Aorta (tissue), 5 donors: ENCODE measurements at places on chromosomes 7 and 10. TPM values are rescaled to one million over a fixed set of nuclear protein-coding genes. Genes with fewer than 3 reads are reported as not detected.

DNA sequence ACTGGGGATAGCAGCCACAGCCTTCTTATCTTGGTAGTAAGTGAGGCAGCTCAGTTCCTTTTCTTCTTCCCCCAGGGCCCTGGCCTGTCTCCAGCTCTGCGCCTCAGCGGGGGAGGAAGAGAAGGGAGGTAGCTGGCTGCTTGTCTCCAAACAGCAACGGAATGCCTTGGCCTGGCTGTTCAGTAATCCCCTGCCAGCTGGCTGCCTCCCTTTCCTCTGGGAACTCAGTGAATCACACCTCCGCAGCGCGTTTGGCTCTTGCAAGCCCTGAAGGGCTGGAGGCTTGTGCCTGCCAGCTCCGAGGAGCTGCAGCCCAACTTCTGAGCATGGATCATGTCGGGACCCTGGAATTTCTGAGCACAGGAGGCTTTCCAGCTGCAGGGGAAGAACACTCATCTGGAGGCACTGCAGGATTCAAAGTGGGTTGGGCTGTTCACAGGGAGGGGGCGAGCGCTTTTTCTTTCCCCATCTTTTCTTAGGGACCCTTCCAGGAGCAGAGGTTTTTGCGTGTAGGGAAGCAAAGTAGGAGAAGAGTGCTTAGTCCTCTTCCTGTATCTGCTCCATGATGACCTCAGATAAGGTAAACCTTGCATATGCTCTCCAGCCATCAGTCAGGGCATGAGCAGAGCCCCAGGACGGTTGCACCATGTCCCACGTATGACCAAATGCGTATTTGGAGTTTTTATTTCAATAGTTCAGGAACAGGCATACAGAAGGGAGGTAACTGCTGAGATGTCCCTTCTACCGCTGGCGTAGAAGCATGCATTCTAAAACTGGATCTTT, 253.2 kb upstream of the INHBA start:
- DNase-seq = peak; percentile 98

GRCh38 chr10:497898-498451, 191.5 kb downstream of the DIP2C start:
- no peak for DNase-seq

- DNase-seq = no peak
Observed at GRCh38 chr10:37489658-37490003, 364.2 kb downstream of the ANKRD30A start.

DNA sequence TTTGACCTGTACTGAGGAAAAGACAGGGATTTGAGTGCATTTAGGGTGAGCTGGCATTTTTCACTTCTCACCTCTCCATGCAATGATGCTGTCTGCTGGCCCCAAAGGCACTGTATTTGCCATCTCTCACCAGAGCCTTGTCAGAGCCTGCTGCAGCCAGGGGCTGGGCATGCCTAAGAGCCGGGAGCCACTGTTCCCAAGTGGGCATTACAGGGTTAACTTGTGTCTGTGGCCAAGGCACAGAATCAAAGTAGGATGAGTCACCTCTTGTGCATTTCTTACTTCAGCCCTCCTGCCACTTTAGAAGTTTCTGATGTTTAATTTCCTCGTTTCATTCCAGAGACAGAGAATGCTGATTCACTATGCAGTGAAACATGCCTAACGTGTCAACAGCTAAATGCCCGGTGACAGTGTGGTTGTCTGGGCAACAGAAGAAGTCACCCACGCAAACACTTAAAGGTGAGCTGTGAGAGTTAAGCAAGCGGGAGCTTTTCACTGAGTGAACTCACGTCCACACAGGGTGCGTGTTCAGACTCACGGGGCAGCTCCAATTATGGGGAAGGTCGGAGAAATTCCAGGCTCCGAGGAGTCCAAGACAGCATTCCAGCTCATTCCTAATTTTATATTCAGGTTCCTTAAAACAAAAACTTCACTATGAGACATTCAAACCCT, 57.1 kb upstream of the IGFBP3 start:
- DNase-seq = peak; percentile 72

DNA sequence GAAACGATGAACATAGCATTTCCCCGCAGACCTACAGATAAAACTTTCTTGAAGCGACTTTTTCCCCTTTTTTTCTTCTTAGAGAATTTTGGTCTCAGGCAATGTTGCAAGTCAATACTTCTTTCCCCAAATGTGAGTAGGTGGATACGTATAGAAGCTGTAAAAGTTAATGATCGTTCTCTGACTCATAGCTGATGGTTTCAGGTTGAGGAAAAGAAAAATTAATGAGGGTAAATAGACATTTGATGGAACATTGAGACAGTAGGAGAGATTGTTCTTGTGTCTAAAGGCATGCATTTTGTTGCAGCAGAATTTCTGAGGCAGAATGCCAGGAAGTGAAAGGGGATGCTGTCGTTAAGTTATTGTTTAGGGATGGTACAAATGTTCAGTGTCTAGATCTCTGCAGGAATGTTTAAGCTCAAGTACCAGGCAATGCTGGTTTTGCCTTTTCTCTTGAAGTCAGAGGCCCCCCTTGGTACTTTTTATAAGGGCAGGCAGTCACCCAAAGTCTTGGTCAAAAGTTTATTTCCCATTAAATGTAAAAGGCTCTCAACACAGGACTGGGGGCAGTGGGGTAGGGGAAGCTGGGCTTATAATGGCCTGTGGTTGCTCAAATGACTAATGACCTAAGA, 9.3 kb downstream of the TCF7L2 start:
- DNase-seq = no peak

GRCh38 chr7:135877805-135878204, 99.4 kb downstream of the MTPN start:
- DNase-seq = no peak

- DNase-seq = peak; percentile 51
Observed at GRCh38 chr7:159114096-159114495, 30.6 kb downstream of the VIPR2 start.

DNA sequence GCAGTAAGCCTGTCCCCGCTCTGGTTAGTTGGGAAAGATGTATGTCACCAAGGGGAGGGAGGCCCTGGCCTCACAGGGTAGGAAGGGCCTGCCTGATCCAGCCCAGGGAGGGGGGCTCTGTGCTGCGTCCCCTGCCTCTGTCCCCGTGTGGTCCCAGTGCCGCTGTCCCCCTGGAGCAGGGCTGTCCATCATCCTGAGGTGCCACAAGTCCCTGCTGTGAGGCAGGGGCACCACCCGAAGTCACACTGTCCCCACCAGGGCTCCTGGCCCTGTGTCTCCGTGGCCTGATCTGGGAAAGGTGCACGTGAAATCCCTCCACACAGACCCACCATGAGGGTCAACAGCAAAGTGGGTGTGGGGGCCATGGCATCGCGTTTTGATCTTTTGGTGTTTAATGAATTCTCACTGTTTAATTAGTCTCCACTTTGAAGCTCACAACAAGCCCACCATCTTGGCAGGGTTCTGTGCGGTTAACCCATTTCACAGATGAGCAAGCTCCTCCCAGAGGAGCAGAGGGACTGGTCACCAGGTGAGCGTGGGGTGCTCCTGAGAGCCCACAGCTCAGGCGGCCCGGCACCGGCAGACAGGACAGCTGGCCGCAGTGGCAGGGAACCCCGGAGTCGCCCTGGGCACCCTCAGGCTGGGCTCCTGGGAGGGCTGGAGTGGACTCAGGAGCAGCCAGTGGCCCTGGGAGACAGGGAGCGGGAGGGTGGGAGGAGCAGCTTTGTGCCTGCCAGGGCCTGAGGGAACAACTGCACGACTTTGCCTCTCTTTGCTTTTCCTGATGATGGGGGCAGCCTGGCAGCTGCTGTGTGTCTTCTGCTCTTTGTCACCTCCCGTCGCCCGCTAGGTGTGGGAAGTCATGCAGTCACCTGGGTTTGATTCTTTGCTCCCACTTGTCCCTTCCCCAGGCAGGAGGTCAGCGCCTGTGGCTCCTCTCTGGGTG, 12.0 kb upstream of the CRYGN start:
- DNase-seq = peak; percentile 55

GRCh38 chr7:101977249-101977648, 159.8 kb downstream of the CUX1 start:
- no peak for DNase-seq

DNA sequence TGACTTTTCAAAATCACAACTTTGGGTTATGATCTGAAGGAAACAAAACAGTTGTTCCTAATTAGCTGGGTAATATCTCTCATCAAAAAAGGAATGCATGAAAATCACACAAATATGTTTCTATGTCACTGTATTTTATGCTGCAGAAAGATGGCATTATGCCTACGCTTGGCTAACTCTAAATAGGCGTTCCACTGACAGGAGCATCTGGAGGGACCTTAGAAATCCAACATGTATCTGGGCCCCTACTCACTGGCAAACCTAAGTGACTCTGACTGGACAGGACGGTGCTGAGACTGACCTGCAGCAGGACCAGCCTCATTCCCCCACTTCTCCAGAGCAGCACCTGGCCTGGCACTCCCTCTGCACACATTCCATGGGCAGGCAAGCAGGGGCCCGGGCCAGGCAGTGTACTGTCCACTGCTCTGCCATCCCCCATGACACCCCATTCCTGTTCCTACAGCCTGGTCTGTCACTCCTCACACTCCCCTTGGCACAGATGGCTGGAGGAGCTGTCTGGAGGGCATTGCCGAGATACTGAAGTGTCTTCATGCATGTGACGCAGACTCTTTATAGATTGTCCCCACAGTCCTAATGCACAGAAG, 2.6 kb upstream of the MYL7 start:
- DNase-seq = peak; percentile 64

DNA sequence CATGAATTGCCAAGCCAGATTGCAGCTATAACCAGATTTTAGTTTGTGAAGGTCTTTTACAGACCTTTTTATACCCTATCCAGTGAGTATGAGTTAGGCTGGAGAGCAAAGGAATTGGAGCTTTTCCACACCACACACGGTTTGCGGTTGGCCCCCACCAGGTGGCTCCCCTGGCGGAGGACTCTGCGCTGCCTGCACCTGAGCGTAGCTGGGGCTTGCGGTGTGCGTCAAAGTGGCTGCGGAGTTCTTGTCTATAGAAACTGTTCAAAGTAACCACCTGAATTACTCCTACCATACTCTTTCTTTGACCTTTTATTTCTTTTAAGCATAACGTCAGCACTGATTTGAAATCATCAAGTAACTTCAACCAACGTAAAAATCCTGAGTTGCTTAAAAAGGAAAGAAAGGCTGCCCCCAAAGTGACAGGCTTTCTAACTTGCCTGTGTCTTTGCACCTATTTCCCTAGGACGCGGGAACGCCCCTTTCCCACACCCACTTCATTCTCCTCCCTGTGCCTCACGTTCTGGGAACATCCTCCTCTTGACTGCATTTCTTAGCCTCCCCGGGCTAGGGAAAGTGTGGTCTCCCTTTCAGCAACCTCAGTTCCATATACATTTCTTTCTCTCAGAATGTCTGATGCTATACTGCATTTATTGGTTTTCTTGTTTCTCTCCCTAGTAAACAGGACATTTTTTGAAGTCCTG, 47.6 kb upstream of the TMEM72 start:
- DNase-seq = no peak

DNA sequence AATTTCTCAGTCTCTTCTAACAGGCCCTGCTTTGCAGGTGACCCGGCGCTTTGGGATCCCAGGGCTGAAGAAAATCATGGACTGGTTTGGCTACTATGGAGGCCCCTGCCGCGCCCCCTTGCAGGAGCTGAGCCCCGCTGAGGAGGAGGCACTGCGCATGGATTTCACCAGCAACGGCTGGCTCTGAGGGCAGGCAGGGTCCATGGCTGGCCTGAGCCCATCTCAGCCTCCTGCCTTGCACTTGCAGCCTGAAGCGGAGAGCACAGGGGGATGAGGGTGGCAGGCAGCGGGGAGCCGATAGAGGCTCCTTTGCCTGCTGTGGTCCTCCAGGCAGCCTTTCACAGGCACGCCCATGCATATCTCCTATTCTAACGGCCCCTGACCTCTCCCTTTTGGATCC, 21.8 kb downstream of the MORN4 start:
- DNase-seq = no peak

- no peak for DNase-seq
Observed at GRCh38 chr10:72638586-72639440, 12.9 kb upstream of the MICU1 start.

GRCh38 chr10:13317474-13317873, 17.6 kb upstream of the PHYH start:
- peak; percentile 24 for DNase-seq

- no peak for DNase-seq
Observed at GRCh38 chr10:71270301-71271220, 48.5 kb upstream of the SLC29A3 start.

GRCh38 chr10:82821043-82821442, 946.0 kb downstream of the NRG3 start:
- DNase-seq = no peak

DNA sequence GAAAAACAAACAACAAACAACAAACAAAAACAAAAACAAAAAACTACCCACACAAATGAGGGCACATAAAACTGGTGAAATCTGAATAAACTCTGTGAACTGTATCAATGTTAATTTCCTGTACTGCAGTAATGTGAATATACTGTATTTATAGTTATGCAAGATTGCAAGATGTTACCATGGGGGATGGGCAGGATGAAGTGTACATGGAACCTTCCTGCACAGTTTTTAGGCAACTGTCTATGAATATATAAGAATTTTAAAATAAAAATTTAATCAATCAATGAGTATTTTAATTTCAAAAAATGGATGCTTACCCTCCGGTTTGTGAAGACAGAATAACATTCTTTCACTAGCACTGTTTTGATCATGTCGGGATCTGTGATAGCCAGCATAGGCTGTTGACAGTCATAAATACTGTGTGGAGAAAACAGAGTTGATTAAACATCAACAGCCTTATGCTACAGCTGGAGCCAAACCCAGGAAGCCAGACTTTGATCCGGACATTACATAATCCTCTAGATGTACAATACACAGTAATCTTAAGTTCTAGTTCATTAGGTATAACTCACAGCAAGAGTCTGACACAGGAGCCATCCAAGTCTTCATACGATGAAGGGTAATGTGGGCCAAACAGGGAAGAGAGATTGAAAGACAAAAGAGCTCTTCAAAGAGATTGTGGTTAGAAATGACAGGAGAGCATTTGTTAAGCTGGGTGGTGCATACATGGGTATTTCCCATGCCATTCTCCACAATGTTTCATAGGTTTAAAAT, 14.8 kb downstream of the CYP3A7 start:
- no peak for DNase-seq

GRCh38 chr7:30104157-30104556, 30.6 kb upstream of the MTURN start:
- no peak for DNase-seq

The NPFFR1 gene
- 0.06 TPM for total RNA-seq

The PPP3CB gene
- total RNA-seq = 61.0 TPM

The HIBADH gene
- 31.0 TPM for total RNA-seq

The AIMP2 gene
- 13.1 TPM for total RNA-seq

The RP9 gene
- 9.4 TPM for total RNA-seq

The ZNF746 gene
- total RNA-seq = 16.7 TPM

The TRIL gene
- 1.0 TPM for total RNA-seq

The ELFN1 gene
- total RNA-seq = 4.8 TPM
